CD4-positive, alpha-beta T cell treated with Interferon alpha-2 for 1 hour (primary cell): ENCODE measurements at places on chromosomes 13 and 19.

DNA sequence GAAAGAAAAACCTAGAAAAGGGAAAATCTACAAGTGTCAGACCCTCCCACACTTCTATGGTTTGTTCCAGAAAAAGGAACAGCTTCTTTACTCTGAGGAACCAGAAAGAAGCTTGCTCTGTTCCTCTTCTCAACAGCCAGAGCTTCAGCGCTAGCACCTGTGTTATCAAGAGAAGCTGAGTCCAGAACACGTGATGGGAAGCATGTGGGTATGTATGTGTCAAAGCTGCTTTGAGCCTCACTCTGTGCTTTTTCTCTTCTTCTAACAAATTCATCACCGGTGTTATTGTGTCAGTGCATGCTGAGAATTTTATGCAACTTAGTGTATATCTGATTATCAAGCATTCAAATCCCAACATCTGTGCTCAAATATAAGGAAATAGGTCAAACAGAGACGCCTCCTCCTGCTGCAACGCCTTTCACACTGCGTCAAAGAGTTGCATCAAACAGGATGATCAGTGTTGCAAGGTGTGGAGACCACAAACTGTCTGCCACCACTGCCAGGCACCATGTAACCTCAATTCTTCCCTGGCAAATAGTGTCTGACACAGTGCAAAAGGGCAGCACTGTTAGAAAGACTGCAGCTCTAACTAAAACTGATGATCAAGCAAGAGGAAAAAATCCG, 83.9 kb downstream of the LRRC63 start:
- peak; percentile 76 for DNase-seq

GRCh38 chr13:47628666-47629065, 372.4 kb downstream of the SUCLA2 start:
- no peak for DNase-seq

DNA sequence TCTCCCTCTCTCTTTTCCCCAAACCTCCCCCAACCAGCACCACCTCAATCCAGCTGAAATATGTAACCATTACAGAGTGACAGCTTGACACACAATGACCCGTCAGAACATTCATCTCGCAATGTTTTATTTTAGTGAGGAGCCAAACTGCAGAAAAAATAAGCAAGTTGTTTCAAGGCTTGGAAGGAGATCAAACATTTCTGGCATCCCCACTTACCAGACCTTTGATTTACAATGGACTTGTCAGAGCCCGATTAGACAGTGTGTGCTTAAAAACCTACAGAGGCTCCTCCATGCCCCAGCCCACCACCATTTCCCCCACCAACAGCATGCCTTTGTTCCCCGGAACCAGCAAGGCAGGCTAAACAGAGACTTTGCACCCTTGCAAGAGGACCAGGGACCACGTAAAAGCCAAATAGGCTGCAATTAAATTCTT, 382.8 kb upstream of the ZNF507 start:
- no peak for DNase-seq

DNA sequence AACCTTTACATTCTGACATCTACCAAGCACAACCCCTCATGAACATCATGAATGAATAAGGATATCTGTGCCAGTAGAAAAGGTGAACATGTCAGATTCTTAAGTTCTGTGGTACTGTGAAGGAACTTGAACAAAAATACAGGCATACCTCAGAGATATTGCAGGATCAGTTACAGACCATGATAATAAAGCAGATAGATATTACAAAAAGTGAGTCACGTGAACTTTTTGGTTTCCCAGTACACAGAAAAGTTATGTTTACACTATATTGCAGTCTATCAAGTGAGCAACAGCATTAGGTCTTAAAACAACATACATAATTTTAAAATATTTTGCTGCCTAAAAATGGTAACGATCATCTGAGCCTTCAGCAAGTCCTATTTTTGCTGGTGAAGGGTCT, 101.2 kb downstream of the DIAPH3 start:
- DNase-seq, result no peak

DNA sequence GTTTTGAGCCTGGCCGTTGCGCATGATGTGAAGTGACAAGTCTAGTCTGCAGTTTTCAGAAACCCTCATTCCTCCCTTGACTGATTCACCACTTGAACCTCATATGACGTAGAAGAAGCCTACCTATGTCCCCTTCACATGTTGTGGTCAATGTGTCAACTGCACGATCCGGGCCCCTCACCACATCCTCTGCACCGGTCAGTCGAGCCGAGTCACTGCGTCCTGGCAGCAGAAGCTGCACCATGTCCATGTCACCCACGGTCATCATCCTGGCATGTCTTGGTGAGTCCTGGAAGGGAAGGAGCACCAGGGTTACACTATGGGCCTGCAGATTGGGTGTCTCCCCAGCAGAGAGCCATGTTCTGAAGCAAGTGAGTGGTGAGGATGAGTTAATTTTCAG, at the start of gene KIR2DL4:
Gene KIR2DL4 (plus strand): TSS at position 201 of the 400 bp plus-strand sequence. CDS start 42 bp downstream, at position 243.
- peak; percentile 17 for DNase-seq

GRCh38 chr19:49116544-49116943, 2.4 kb downstream of the LIN7B start:
- no peak for DNase-seq

- DNase-seq, result no peak
Observed at GRCh38 chr13:47665043-47665442, 336.0 kb downstream of the SUCLA2 start.

GRCh38 chr19:55116859-55117662, at the start of gene PPP1R12C:
Gene PPP1R12C (minus strand): TSS chr19:55117637. CDS start chr19:55117543, 94 bp downstream.
- DNase-seq, result no peak

DNA sequence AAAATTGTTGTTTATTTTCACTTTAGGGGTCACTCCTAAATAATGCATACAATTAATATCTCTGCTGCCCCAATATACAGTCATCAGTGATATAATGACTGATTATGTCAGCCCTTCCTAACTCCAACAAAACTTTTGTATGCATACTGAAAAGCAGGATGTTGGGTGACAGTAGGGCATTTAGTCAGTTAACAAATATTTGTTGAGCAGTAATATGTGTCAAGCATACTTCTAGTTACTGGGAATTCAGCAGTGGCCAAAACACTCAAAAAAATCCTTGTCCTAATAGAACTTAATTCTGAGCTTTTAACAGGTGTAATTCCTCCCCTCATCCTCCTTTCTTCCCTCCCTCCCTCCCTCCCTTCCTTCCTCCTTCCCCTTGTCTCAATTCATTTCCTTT, 560.7 kb upstream of the KLHL1 start:
- DNase-seq, result no peak

- no peak for DNase-seq
Observed at GRCh38 chr19:33872445-33873320, 76.0 kb downstream of the KCTD15 start.

DNA sequence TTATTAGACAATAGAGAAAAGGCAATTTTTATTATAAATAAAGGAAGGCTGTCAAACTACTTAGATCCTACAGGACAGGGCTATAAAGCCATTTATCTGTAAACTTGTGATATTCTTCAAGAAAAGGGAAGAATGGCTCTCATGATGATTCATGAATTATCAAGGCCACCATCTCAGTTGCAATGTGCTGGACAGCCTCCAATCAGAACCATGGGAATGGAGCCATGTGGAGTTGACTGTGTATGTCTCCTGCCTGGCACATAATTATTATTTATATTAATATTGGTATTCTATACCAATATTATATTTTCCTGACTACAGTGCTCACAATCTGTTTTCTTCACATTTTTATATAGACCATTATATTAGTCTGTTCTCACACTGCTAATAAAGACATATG, 560.5 kb upstream of the MIR17HG start:
- DNase-seq, result no peak

DNA sequence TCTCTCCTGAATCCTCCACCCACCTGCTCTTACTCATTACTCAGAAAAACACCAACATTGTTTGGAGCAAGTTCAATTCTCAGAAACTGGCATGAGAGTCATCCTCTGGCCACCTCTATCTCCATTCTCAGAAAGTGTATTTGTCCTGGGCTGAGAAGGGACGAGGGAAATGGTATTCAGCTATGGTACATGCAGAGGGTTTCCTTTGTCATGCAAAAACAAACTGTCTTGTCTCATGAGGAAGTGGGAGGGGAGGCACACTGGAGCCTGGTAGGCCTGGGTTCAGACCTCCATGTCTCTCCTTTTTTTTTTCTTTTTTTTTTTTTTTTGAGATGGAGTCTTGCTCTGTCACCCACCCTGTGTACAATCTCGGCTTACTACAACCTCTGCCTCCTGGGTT, 31.9 kb upstream of the LILRA2 start:
- DNase-seq, result no peak

DNA sequence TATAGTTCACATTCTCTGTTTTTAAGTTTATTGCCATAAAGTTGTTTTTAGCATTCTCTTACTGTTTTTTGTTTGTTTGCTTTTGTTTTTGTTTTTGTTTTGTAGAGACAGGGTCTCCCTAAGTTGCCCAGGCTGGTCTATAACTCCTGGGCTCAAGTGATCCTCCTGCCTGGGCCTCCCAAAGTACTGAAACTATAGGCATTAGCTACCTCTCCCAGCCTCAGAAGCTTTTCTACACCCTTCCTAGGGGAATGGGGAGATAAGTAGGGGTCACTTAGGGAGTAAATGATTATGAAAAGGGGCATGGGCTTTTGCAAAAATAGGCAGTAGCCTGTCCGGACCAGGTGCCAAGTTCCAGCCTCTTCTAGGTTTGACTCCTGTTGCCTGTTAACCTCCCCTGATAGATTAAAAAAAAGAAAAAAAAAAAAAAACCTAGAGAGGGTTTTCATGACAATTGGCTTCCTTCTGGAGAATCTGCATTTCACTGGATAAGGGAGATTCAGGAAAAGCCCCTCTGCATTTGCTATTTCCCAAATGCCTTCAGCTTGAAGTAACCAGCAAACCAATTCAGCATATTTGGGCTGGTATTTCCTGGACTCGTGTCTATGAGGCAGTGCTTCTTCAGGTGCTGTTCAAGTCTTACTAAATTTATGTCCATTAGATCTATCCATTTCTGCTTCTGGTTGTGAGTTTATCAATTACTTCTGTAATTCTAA, 216.8 kb downstream of the TM9SF2 start:
- DNase-seq, result no peak

- DNase-seq, result no peak
Observed at GRCh38 chr19:33727331-33727998, 69.2 kb upstream of the KCTD15 start.

GRCh38 chr13:33612641-33613638, 205.0 kb upstream of the RFC3 start:
- no peak for DNase-seq

DNA sequence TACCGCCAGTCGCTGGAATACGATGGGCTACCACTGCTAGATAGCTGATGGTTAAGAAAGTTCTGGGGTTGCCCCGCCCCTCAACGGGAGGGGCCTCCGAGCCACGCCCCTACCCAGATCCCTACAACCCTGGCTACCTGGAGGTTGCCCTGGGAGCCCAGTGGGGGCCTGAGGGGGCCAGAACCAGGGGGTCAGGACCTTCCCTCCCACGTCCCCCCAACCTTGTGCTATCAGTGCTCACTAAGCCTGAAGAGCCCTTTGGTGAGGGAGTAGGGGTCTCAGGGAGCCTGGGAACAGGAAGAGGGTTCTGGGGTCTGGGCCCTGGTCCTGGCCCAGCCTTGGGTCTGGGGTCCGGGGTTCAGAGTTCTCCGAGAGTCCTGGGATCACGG, 8.9 kb downstream of the OCEL1 start:
- peak; percentile 52 for DNase-seq

- no peak for DNase-seq
Observed at GRCh38 chr13:110230661-110231347, 76.2 kb downstream of the COL4A1 start.

DNA sequence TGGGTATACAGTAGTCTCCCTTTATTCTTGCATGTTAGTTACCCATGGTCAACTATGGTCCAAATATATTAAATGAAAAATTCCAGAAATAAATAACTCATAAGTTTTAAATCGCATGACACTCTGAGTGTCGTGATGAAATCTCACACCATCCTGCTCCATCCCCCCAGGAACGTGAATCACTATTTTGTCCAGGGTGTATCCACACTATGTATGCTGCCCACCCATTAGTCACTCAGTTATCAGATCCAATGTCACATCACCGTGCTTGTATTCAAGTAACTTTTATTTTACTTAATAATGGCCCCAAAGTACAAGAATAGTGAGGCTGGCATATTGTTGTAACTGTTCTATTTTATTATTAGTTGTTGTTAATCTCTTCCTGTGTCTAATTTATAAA, 115.8 kb upstream of the SERP2 start:
- DNase-seq, result no peak

DNA sequence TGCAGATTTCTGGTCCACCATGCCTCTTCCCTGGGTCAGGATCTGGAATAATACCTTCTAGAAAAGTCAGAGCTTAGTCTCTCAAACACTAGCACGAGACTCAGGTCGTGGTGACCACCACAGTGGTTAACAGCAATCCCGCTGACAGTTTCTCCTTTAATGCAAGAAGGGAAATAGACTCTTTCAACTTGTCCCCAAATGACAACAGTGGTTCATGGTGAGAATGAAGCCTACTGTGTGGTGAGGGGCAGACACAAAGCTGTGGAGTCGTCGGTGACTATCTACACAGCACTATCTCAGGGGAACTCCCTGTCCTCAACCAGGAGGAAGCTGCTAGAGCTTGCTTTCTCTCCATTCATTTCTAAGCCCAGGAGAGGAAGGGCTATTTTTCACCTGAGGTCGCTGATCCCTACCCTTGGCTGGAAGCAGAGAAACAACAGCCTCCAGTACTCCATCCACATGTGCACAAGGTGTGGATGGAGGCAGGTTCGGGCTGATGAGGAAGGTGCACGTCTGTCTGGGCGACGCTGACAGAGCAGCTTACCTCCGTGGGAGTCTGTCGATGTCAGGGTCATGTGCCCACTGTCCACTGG, 72.4 kb downstream of the STK24 start:
- peak; percentile 31 for DNase-seq

- DNase-seq, result no peak
Observed at GRCh38 chr19:4444765-4445741, 12.5 kb downstream of the UBXN6 start.

GRCh38 chr19:16611121-16611520, 16.9 kb downstream of the MED26 start:
- DNase-seq, result no peak

DNA sequence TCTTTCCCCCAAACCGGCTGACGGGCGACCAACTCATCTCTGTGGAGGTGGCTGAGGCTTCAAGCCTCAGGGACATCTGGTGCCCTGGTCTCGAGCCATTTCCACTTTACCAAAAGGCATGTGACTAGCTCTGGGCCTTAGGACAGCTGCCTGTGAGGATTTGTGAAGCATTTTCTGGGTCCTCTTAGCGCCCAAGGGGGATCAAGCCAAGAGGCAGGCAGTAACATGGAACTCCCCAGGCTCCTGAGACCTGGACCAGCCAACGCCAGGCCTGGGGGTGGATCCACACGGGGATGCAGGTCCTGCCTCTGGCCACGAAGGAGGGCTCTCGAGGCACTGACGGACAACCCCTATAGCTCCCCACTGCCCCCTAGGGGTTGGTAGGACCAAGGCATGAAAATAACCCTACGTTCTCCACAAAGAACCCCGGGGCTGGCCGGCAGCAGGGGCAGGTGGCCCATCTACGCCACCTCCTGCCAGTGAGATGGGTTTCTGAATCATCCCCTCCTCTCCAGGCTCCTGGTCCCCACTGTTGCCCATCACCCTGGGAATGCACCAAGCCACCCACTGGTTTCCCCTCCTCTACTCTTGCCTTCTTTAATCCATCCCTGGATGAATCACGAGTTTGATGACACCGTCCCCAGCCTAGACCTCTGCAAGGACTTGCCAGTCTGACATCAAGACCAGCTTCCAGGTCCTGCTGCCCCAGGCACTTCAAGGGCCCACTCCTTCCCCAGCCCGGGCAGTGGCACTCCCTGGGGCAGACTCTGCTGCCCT, 7.0 kb upstream of the MYDGF start:
- DNase-seq, result peak; percentile 31
